ENCODE measurements at places on chromosomes 13 and 19.

GRCh38 chr19:3471954-3472655 lies 8.2 kb downstream of the SMIM24 start:
- DNase-seq: no peak

DNA sequence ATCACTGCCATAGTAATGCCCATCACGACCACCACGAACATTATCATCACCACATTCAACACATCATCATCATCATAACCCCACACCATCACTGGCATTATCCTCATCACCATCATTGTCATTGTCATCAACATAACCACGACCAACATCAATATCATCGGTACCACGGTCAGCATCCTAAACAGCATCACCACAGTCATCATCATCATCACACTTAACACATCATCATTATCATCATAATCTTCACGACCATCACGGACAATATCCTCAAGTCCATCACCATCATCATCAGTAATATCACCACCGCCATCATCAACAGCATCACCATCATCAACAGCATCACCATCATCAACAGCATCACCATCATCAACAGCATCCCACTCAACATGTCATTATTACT lies 70.3 kb downstream of the MBD3L1 start:
- DNase-seq: no peak

DNA sequence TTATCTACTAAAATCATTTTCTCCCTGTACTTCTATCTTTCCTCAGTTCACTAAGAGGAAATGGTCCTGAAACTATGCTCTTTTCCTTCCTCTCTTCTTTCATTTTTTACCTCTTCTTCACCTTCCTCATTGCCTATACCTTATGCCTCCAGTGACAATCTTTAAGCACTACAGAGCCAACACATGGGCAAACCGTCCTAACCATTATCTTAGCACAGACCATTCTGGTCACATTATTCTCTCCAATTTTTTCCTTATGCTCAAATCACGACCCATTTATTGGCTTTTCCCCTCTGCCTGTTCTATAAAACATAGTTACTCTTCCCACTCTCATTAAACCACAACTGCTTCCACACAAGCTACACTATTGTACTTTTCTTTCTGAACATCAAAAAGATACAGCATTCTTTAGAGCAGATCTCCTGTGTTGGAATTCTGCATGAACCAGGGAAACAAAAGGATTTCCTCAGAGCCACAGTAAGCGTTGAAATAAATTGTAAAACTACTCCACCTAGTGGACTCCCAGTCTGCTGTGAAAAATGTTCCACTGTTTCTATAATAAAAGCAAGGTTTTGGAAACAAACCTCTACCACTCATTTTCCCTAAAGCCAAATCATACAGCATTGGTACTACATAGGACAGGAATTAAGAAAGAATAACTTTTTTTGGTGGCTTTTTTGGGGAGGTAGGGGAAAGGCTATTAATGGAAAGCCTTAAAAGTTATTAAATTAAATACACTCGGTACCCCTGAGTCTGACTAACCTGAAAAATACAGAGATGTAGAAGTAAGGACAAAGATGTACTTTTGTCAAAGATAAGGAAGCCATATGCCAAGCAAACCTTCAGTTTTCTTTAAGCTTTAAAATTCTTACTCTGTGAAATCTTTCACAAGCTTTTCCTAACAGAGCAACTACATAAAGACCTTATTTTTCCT lies 19.5 kb downstream of the NUFIP1 start:
- DNase-seq: no peak

DNA sequence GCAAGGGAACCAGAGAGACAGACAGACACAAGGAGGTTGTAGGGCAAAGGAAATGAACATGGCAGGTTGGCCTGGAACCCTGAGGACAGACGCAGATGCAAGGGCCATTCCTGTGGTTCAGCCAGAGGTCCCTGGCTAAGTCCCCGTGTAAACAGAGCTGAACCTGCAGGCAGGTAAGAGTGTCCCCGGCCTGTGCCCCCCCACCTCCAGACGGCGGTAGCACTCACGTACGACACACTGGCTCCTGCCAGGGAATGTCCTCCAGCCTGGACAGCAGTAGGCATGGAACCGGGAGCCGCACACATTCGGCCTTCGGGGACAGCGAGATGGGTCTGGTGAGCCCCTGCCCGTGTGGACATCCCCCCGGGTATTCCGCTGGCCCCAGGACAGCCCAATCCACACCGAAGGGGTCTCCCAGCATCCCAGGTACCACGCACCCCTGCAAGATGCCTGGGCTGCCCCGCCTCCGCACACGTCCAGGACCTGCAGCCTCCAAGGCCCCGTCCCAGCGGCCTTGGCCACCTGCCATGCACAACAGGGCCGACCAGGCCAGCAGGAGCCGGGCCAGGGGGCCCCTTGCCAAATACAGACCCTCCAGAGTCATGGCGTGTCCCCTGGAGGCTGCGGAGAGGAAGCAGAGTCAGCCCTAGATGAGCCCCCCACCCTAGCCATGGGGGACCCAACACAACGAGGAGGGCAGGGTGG lies 2.4 kb downstream of the FBN3 start:
- DNase-seq: no peak

- no peak for DNase-seq
These were observed 200.9 kb upstream of the RFC3 start for GRCh38 chr13:33617055-33617454.

- DNase-seq: no peak
These were observed 21.0 kb downstream of the WDR87 start for GRCh38 chr19:37885392-37885791.

- DNase-seq: no peak
These were observed 286.5 kb downstream of the MTUS2 start for GRCh38 chr13:29106651-29107050.

GRCh38 chr19:8505680-8506401 lies 3.4 kb upstream of the PRAM1 start:
- DNase-seq: peak; percentile 61

DNA sequence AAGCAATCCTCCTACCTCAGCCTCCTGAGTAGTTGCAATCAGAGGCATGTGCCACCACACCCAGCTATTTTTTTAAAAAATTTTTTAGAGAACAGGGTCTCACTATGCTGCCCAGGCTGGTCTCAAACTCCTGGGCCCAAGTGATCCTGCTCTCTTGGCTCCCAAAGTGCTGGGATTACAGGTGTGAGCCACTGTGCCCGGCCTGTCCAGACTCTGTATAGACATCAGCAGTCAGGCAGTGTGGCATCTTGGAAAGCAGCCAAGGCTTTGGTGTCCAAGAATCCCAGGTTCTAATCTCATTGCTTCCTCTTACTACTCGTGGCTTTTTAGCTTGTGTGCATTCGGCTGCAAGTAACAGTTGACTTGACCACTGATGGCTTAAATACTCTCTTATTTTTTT lies 43.4 kb downstream of the BICRA start:
- no peak for DNase-seq

GRCh38 chr19:49103331-49104085 lies 10.7 kb upstream of the LIN7B start:
- DNase-seq: no peak

DNA sequence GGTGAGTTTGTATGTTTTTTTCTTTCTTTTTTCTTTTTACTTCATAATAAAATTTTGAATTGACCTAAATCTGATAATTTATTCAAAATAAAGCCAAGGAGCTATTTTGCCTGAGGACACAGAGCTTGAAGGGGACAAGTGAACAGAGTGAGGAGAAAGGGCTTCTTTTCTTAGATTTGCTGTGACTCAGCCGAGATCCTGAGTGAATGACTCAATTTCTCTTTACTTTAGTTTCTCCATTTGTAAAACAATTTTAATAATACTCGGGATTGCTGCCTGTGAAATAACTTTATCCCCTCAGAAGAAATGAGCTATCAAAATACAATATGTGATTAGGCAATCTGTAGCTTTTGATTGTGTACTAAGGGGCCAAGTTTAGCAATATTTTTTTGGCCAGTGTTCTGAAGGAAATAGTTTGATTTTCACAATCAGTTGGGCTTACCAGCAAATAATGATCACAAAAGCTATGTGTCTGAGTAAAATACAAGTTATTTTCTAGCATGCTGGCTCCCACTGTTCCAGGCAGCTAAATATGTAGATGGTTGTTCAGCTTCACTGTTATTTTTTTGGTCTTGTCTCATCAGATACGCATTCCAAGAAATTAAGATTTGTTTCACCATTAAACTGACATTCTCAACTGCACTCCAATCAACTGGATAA lies 437.5 kb downstream of the FGF9 start:
- DNase-seq: no peak

- DNase-seq: no peak
These were observed 460.3 kb downstream of the KCTD12 start for GRCh38 chr13:76425935-76426334.

DNA sequence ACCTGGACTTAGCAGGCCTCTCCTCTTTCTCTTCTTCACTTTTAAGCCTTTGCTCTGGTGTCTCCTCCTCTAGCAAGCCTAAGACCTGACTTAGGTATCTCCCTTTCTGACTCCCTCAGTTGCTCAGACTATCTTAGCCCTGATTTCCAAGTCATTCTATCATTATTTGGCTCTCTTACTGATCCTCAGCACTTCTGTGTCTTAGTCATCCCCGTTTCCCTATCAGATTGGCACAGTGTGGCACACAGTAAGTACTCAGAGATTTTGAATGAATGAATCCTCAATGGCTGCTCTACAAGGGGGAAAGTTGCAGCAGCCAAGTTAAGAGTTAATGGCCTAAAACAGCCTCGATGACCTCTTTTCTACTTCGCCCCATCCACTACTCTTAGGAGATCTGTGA lies 8.2 kb downstream of the KCTD12 start:
- DNase-seq: no peak

- no peak for DNase-seq
These were observed 21.8 kb upstream of the SLC7A10 start for GRCh38 chr19:33247441-33247819.

DNA sequence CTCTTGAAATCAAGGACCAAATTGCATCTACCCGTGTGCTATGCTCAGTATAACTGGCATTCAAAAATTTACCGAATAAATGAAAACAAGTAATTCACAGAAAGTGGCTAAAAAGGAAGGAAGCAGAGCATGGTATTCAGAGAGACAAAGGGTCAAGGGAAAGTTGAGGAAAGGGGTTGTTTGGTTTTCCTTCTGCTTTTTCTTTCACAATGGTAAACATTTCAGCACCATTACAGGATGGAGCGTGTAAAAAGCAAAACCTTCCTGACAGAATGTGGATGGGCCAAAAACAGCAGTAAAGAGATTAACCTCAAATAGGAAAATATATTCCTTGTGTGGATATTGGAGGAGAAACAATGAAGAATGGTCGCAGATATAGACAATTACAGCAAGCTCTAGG lies 14.8 kb downstream of the DIAPH3 start:
- DNase-seq: no peak

- no peak for DNase-seq
These were observed 58.3 kb downstream of the DOCK9 start for GRCh38 chr13:98919566-98919965.

DNA sequence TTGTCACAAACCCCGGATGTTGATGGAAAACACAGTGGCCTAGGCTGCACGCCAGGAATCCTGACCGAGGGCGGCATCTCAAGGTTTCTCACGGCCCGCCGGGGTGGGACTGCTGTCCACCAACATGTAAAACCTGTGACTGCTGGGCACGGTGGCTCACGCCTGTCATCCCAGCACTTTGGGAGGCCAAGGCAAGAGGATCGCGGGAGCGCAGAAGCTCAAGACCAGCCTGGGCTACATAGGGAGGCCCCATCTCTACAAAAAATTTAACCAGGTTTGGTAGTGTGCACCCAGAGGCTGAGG lies 11.2 kb downstream of the PLIN4 start:
- no peak for DNase-seq

Data from activated T-helper 9 cell treated with anti-CD3 and anti-CD28 coated beads, Interleukin-2, amount 50 U/mL, for 16 hours (primary cell).